ENCODE measurements at places on chromosomes 4 and X.

DNA sequence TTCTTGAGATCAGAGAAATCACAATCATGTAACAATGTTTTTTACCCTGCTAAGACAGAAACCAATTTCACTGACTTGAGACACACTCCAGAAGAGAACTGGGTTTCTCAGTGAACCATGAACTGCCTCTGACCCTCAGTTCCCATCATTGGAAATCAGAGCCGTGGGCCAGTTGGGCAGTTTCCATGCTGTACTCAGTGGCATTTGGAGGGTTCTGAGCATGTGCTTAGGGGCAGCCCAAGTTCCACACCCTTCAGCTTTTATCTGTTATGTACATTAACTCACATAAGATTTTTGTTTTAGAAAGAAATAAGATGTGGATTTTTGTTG lies 77.9 kb downstream of the BTC start:
- DNase-seq = no peak

DNA sequence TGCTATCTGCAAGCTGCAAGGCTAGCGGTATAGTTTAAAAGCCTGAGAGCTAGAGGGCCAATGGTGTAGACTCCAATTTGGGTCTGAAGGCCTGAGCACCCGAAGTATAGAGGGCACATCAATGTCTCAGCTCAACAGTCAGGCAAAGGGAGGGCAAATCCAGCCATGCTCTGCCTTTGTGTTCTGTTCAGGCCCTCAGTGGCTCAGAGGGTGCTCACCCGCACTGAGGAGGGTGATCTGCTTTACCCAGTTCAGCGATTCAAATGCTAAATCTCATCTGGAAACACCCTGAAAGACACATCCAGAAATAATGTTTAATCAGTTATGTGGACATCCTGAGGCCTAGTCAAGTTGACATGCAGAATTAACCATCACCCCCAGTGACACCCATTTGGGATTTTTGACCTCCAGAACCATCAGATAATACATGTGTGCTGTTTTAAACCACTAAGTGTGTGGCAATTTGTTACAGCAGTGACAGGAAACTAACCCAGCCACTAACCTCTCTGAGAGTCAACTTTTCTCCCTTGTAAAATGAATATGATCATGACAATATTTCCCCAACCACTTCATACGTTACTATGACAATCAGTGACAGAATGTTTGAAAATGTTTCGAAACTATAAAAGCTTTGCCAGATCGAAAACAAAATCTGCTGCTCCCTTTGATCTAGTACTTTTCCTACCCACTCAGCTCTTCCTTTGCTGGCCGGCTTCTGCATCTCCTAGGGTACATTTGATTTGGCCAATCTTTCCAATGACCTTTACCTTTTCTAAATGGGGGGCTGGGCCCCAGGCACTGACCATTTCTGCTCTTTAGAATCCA lies 8.4 kb upstream of the TBL1X start:
- no peak for DNase-seq

- no peak for DNase-seq
These were observed 351.6 kb downstream of the PCDH7 start for GRCh38 chr4:31071508-31072486.

DNA sequence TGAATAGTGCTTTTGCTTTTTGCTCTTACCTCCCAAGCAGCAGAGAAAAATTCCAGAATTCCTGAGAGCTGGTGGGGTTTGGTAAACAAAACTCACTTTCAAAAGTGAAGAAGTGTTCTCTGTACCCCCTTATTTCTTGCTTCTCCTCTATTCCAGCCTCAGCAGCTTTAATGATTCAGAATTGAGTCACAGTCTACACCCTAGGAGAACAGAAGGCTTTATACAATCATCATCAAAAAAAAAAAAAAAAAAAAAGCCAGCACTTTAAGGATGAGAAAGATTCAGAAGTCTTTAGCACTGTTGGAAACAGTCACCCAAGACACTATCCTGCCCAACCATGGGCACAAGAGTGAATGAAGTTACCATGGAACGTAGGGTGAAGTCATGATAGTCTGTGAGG lies 1583.1 kb upstream of the PCDH10 start:
- DNase-seq = no peak

GRCh38 chr4:182807767-182808548 lies 109.2 kb downstream of the DCTD start:
- DNase-seq = no peak

- no peak for DNase-seq
These were observed 233.6 kb downstream of the EVC2 start for GRCh38 chr4:5474756-5475155.

DNA sequence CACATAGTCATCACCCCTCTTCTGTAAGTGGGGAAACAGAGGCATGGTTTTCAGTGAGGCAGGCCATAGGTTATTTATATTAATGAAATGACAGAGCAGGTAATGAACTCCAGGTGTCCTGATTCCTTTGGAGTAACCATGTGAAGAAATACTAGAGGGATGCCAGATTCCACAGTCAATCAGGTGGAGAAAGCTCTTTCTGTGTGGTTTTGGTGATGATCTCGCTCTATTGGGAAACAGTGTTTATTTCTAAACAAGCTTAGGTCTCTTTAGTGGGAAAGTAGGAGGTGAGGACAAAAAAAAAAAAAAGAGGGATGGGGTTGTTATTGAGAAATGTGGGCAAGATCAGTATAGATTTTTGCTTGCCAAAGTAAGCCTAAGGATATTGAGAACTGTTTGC lies 12.2 kb downstream of the DOCK11 start:
- DNase-seq = no peak

DNA sequence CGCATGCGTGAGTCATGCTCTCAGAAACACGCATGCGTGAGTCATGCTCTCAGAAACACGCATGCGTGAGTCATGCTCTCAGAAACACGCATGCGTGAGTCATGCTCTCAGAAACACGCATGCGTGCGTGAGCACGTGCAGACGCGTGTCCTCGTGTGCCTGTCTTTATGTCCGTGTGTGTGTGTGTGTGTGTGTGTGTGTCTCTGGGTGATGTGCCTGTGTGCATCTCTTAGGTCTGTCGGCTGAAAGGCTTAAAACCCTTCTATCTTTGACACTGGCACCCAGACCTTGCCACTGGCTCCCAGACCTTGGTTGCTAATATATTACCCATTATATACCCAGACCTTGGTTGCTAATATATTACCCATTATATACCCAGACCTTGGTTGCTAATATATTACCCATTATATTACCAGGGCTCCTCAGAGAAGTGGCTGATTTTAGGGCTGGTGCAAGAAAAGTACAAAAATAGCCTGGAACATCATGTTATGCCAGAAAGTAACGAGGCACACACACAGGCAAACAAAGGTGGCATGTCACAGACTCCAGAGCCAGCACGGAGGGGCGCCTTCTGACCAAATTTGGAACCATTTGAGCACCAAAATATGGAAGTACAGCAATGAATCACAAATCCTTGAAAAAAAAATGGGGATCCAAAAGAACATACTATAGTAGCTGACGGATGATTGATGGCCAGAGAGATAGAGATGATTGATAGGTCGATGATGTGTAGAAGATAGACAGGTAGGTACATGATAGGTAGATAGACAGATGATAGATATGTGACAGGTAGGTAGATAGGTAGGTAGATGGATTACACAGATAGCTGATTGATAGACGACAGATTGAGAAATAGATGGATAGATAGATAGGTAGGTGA lies 19.2 kb upstream of the ADRA2C start:
- DNase-seq = no peak

- DNase-seq = no peak
These were observed 1.3 kb upstream of the PIM2 start for GRCh38 chrX:48919947-48920717.

- no peak for DNase-seq
These were observed 29.2 kb downstream of the SULT1E1 start for GRCh38 chr4:69830560-69831269.

- DNase-seq = no peak
These were observed 51.4 kb upstream of the LSM6 start for GRCh38 chr4:146124023-146124680.

- DNase-seq = no peak
These were observed 17.5 kb downstream of the CFAP99 start for GRCh38 chr4:2436301-2436700.

GRCh38 chrX:111492085-111492484 lies 19.4 kb upstream of the SERTM2 start:
- no peak for DNase-seq

DNA sequence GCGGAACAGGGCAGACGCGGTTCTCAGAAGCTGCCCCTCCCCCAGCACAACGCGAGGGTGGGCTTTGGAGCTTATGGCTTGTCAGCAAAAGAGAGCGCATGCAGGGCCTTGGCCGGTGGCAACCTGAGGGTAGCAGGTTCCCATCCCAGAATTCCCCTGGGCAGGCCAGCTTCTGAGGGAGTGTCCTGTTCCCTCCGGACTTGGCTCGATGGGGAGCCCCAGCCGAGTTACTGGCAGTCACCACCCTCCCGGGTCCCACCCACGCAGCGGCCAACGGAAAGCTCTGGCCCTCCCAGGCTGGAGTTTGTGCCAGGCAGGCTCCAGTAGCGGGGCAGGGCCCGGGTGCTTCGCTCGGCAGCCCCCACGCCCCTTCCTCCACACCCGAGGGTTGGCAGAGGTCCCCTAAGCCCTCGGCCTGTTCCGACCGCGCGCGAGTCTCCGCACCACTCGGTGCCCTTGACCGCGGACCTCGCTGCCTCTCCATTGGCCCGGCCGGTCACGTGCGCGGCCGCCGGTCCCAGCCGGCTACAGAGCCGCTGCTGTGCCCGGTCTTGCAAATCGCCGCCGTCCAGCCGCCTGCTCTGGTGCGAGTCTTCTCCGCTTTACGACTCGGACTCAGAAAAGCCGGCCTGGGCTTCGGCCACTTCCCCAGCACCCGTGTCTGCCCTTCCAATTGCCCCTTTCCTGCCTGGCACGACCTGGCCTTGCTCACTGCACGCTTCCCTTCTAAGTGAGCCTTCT lies 20.9 kb upstream of the MTM1 start:
- DNase-seq = no peak

DNA sequence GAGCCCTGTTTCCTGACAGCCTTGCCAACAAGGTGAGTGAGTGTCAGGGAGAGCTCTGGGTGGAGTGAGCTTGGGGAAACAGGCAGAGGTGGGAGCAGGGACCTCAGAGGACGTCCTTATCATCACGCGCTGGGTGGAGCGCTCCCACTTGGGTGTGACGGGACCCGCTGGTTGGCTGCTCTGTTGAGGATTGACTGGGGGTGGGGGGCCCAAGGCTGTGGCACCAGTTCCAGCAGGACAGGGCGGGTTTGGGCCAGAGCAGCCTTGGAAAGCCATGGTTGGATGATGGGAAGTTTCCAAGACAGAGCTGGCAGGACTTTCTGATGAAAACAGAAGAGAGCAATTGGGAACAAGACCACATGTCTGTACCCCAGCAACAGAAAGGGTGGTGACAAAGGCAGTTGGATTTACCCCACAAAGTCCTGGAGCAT lies 3.0 kb upstream of the PCGF3 start:
- no peak for DNase-seq

DNA sequence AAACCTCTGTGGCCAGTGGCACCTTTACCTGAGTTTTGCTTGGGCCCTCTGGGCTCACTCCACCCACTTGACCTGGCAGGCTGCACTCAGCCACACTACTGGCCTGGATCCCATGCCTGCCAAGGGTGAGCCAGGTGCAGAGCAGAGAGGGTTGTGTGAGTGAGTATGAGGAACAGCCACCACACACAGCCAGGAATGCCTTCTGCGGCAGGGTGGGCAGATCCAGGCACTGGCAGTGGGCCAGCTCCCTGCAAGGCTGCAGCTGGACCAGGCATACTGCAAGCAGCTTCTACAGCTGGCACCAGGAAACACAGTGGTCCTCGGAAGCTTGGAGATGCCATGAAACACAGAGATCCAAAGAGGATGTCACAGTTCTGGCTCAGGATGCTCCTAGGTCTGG lies 570.1 kb upstream of the ACTRT1 start:
- DNase-seq = no peak

GRCh38 chr4:18103876-18104605 lies 82.5 kb upstream of the LCORL start:
- DNase-seq = no peak

All from stimulated activated CD8-positive, alpha-beta memory T cell treated with anti-CD3 and anti-CD28 coated beads, Interleukin-4, amount 100 ng/mL, for 4 hours (primary cell).